Cerebellar cortex (tissue), 1 donor: ENCODE measurements at places on chromosomes 5 and 9.

DNA sequence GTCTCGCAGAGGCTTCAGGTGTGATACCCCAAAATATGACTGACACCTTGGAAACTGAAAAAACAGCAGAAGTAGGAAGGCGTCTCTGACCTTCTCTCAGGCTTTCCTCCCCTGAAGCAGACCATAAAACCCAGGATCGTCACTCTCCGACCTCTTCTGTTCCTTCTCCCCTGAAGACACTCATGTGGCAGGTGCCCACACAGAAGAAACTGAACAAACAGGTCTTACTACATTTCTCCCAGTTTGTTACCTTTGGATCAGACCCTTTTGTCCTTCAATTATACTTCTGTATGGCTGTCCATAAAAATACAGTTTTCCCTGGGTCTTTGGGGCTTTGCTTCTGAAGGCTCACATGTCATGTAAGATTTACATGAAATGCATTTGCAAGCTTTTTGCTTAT lies 10.3 kb upstream of the PRUNE2 start:
- DNase-seq: no peak

DNA sequence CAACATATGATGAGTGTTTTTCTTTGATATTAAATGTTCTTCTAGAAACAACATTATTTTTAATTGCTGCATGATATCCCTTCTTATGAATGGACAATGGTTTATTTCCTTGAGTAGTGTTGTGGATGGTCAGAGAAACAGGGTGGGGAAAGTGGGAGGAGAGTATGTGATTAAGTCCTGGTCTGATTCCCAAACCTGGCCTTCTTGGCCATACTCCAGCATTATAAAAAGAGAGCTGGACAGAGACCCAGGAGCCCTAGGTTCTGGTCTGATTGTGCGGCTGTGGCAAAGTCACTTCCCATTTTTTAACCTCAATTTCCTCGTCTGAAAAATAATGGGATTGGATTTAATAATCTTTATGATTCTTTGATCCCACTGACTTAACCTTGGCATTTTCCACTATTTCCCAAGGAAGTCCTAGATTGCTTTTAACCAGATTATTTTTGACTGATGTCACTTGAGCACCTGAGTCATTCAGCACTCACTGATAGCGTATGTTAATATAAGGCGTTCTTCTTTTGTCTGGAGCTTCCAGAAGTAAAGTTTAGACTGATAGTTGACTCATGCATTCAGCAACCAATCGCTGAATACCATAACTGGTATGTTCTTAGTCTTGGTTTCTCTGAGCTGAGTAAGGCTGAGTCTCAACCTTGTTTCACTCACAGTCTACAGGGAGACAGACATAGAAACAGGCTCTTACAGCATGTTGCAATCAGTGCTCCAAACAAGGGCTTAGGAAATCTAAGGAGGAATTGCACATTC lies 26.2 kb downstream of the OSMR start:
- no peak for DNase-seq

DNA sequence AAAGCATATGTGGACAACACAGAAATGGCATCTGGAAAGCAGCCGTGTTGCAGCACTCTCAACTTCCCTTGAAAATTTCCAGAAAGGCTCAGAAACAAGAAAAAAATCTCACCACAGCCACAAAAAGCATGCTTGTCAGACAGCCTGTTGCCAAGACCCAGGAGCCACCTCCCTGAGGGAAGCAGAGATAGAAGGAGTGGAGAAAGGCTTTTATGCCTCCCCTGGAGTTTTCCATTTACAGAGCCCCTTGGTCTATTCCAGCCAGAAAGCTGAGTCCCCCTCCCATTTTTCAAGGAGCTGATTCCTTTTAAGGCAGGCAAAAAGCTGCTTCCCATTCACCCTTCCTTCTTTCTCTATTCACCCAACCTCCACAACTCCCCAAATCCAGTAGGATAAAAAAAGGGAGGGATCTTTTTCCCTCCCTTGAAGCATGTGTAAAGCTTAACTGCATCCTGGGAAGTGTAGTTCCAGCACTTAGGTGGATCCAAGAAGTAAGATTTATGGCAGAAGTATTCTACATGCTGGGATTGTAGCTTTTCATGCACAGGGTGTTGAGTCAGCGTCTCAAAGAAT lies 37.1 kb upstream of the PALM2AKAP2 start:
- DNase-seq: no peak

DNA sequence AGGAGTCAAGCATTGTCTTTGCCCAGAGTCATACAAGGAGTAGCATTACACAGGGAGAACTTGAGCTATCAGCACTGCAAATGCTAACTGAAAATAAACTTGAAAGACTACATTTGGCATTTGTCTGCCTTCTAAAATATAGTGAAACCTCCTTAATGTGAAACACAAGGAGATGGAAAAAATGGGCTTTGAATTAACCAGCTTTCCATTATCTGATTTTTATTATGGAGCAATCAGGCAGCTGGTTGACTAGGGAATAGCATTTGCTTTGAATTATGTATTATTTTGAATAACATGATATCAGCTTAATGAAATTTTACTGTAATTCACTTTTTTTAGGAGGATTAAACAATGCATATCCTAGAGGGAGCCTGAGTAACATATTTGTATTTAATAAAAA lies 130.8 kb downstream of the GDNF start:
- DNase-seq: no peak

DNA sequence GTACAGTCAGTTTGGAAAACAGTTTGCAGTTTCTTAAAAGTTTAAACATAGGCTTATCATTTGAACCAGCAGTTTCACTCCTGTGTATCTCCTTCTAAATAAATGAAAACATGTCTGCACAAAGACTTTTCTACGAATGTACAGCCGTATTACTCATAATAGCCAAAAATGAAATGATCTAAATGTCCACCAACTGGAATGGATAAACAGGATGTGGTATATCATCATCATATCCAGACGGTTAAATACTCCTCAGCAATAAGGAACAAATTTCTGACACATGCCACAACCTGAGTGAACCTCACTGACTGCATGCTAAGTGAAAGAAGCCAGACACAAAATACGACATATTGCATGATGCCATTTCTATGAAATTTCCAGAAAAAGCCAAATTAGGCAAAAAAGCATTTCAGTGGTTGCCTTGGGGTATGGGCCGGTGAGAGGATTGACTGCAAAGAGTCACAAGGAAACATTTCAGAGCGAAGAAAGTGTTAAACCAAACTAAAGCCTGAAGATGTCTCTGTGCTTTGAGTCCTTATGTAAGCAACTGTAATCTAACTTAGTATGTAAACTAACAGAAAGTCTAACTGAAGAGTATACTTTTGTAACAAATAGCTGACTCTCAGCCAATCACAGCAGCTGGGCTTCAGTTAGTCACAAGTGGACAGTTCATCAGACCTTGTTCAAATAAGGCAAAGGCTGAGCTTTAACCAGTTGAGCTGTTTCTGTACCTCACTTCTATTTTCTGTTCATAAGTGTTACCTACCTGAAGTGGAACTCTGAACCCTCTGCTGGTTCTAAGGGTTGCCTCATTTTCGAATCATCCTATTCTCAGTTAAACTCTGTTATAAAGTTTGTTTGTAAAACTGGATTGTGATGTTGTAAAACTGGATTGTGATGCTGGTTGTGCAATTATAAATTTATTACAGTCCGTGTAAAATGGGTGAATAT lies 65.2 kb downstream of the TRIO start:
- no peak for DNase-seq

- no peak for DNase-seq
These were observed 160.1 kb downstream of the ROR2 start for GRCh38 chr9:91789941-91790340.

GRCh38 chr5:154653418-154653763 lies 101.8 kb upstream of the LARP1 start:
- no peak for DNase-seq

- no peak for DNase-seq
These were observed 5.9 kb upstream of the RPS6 start for GRCh38 chr9:19385786-19386501.

DNA sequence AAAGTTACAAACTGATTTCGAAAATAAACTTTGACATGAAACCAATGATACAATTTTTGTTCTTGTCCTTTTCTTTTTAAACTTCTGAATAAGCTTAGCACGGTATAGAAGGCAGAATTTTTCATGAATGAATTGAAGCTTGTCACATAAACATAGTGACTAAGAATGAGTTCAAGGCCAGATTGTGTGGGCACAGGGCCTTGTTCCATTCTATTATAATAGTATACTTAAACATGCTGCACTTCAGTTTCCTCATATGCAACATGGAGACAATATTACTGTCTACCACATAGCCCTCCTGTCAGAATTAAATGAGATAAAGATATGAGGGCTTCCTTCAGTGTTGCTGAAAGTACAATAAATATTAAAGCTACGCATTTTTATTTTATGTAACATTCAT lies 204.2 kb upstream of the HAPLN1 start:
- DNase-seq: no peak

DNA sequence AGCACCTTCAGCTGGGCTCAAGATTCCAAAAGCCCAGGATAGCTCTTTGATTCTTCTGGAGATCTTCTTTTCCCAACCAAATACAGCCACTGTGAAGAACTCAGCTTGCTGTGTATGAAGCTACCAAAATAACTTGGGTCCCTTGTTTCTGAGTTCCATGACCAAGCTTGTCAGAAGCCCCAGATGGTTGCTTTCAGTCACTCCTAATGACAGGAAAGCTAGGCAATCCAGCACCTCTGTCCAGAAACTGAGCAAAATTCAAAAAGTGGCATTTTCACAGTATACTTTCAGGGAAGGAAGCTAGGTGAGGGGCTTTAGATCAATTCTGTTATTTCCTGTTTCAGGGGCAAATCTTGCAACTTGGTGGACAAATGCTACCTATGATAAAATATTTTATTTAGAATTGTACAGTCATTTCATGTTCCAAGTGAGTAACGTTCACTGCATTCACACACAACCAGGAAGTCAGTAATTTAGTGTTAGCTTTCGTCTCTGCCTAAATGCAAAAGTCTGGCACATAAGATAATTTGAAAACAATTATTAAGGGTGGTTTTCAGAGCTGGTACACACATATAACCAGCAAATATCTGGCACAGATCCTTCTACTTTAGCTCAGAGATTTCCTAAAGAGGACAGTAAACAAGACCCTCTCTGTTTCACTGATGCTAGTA lies 330.1 kb downstream of the GLIS3 start:
- DNase-seq: no peak

DNA sequence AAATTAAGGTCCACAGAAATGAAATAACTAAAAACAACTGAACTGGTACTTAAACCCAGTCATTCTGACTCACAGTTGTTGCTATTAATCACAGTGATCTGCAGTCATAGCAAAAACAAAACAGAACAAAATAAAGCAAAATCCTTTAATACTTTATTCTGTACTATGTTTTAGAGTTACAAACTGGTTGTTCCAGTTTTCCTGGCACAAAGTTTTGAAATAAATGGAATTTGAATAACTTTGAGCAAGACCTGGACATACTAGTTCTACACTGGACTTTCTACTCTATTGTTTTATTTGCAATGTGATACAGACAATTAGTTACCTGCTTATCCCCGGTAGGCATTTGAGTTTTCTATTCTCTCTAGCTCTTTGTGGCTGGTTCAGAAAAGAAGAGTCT lies 147.9 kb downstream of the DMRT2 start:
- no peak for DNase-seq

GRCh38 chr5:18534119-18534518 lies 899.9 kb downstream of the TAF11L14 start:
- DNase-seq: no peak

DNA sequence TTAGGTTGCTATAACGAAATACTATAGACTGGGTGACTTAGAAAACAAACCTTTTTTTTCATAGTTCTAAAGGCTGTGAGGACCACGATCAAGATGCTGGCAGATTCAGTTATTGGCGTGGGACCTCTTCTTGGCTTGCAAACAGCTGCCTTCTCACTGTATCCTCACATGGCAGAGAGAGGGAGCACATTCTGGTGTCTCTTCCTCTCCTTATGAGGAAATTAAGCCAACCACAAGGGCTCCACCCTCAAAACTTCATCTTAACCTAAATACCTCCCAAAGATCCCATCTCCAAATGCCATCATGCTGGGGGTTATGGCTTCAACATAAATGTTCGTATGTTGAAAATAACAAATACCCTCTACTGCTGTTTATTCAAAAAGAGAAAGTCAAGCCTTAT lies 197.1 kb downstream of the CEMIP2 start:
- no peak for DNase-seq

GRCh38 chr5:79474367-79475151 lies 39.4 kb downstream of the HOMER1 start:
- no peak for DNase-seq

DNA sequence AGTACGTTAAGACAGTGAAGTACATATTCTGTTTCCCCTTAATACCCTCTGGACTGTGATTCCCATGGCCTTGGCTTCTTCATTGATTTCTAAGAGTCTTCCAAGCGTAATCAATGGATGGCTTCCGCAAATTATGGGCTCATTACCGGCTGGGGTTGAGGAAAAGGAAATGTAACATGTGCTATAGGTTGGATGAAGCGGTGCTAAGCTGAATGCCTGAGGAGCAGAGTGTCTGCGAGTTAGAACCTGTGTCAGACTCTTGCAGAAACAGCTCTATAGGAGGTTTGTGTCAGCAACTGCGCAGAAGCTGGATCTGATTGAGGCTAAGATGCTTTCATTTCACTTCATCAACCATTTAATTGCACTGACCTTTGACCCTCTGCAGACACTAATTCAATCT lies 114.3 kb upstream of the CDH18 start:
- no peak for DNase-seq

DNA sequence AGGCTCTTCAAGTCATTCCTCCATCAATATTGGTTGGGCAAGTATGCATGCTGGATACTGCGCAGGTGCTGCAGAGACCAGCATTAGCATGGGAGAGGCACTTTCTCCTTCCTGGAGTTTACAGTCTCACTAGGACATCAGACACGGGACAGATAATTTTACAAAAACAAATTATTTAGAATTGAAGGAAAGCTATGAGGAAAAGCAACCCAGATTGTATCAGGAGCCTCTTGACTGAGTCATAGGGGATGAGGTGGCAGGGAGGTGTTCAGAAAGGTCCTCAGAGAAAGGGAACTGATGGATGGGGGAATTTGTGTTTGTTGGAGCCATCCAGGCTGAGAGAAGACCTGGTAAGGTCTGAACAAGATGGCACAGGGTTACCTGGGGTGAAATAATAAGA lies 24.5 kb upstream of the RAB14 start:
- no peak for DNase-seq

DNA sequence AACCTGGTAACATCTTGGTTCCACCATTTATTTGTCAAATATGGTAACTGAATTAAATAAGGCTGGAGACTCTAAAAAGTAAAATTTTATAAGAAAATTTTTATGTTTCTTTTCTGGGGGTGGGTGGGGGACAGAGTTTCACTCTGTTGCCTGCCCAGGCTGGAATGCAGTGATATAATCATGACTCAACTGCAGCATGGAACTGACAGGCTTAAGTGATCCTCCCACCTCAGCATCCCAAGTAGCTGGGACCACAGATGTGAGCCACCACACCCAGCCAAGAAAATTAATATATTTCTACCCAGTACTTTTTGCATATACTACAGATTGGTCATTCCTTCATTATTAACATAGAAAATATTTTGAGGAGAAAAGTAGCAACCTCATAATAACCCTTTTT lies 216.9 kb downstream of the DEPDC1B start:
- no peak for DNase-seq
